ENCODE measurements at places on chromosomes 6 and 20.

DNA sequence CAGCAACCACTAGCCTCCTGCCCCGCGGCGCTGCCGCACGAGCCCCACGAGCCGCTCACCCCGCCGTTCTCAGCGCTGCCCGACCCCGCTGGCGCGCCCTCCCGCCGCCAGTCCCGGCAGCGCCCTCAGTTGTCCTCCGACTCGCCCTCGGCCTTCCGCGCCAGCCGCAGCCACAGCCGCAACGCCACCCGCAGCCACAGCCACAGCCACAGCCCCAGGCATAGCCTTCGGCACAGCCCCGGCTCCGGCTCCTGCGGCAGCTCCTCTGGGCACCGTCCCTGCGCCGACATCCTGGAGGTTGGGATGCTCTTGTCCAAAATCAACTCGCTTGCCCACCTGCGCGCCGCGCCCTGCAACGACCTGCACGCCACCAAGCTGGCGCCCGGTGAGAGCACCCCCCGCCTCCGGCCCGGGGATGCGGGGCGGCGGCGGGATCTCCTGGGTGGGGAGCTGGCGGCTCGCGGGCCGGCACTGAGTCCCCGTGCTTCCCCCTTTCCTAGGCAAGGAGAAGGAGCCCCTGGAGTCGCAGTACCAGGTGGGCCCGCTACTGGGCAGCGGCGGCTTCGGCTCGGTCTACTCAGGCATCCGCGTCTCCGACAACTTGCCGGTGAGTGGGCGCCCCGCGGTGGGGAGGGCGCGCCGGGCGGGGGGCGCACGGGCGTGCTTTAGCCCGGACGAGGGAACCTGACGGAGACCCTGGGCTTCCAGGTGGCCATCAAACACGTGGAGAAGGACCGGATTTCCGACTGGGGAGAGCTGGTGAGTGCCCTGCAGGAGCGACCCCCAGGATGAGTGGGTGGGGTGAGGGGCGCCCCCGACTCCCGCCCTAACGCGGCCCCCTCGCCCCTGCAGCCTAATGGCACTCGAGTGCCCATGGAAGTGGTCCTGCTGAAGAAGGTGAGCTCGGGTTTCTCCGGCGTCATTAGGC lies 585 bp downstream of the PIM1 start:
- DNase-seq, result no peak

DNA sequence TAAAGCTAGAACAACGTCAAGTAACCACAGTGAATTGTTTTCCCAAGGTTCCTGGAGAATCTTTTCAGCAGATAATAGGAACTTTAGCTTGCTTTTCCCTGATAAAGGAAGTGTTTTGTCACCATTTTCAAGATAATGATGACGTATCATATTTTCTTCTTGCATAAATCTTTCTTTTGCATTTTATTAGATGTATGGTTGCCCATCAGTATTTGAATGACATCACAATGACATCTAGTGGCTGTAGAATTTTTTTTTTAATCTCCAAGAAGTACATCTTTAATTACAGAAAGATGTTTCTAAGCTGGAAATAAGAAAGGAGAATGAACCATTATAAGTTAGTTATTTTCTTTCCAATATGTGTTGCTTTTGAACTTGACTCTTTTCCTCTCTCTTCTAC lies 83.0 kb downstream of the CENPW start:
- DNase-seq, result no peak

DNA sequence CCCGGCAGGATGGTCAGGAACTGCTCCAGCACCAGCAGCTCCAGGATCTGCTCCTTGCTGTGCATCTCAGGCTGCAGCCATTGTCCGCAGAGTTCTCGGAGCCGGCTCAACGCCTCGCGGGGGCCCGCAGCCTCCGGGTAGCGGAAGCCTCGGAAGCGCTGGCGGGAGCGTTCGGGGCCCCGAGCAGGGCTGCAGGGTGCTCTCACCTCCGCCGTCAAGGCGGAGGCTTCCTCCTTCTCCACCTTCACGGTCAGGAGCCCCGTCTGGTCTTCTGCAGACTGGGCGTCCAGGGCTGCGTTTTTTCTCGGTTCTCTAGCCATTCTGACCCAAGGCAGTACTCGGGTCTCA lies 434 bp downstream of the ZKSCAN4 start:
- no peak for DNase-seq

DNA sequence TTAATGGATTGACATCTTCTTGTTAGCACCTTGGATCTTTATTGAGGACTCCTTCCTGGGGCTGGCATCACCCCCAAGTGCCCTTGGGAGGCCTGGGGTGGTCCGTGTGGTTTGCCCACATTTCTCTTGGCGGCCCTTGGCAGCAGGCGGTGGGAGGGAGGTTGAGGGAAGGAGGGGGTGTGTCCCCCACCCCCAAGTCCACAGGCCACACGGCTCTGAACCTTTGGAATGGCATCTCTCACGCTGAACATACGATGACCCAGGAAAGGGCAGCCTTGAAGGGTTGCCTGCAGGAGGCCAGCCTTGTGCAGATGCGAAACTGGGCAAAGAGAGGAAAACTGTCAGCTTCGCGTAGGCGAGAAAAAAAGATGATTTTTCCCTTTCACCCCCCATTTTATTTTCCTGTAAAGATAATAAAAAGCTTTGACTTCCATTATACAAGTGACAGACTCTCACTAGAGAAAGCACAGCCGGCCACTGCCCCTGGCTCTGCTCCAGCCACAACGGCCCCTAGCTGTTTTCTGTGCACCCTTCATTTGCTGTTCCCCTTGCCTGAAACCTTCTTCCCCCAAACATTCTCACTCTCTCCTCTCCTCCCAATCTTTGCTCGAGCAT lies 56.2 kb downstream of the SLC2A10 start:
- DNase-seq, result no peak

DNA sequence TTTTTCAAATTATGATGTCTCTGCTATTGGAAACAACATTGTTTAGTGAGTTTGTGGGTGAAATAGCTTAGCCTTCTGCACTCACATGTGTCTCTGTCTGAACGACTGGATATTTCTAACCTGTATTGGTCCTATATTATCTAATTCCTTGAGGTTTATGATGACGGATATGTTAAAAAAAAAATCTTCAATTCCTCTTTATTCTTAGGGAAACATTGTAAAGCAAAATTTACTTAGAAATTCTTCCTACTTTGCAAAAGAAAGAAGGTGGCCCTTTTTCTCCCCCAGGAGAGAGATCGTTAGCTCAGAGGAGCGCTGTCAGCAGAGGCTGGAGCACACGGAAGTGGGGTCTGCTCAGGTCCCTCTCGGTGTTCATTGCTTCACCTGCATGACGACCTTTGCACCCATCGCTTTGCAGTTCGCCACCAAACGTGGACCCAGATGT lies 149.8 kb downstream of the ZDHHC14 start:
- no peak for DNase-seq

GRCh38 chr6:108526739-108527174 lies 34.0 kb upstream of the FOXO3 start:
- DNase-seq, result no peak

DNA sequence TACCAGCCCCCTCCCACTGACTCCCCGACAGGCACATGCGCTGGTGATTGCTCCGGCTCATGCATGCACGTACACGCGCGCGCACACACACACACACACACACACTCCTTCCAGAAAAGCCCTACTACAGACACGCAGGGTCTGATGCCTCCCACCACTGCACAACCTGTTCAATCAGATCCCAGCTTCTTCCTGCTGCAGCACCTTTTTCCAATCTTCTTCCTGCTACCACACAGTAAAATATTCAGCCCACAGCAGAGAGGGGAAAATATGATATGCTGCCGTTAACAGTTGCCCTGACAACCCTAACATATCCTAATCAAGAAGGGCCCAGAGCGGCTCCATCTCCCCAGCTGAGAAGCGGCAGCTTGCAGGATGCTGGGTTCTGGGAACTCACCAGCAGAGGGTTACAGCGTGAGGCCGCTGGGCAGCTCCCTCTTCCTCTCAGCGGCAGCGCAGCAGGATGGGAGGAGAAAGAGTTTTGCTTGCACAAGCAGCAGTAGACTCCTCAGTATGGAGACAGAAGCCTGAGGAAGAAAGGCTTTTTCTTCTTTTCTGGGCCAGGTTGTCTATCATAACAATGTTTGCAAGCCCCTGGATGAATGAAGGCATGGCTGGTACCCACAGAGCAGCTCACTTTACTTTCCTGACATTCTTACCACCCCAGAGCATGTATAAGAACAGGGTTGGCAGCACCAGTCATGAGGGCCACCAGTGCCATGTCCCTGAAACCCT lies 23.9 kb downstream of the MAP7 start:
- DNase-seq, result no peak

GRCh38 chr20:16654858-16655535 lies 74.8 kb upstream of the SNRPB2 start:
- DNase-seq, result no peak

DNA sequence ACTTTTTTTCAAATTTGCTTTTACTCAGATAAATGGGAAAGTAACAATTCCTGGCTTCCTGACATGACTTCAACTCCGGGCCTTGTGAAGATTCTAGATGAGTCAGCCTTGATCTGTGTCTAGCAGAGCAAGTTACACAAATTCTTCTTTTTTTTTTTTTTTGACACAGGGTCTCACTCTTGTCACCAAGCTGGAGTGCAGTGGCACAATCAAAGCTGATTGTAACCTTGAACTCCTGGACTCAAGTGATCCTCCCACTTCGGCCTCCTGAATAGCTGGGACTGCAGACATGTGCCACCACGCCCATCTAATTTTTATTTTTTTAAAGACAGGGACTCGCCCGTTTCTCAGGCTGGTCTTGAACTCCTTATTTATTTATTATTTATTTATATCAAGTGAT lies 7.3 kb upstream of the ARHGAP18 start:
- no peak for DNase-seq
